ENCODE measurements at places on chromosomes 12 and 14.

- no peak for DNase-seq
Observed at GRCh38 chr14:85576218-85576617, 46.3 kb downstream of the FLRT2 start.

- DNase-seq, result peak; percentile 70
Observed at GRCh38 chr12:52215587-52216031, 17.4 kb upstream of the KRT7 start.

GRCh38 chr12:120751389-120751788, 25.8 kb downstream of the ACADS start:
- no peak for DNase-seq

DNA sequence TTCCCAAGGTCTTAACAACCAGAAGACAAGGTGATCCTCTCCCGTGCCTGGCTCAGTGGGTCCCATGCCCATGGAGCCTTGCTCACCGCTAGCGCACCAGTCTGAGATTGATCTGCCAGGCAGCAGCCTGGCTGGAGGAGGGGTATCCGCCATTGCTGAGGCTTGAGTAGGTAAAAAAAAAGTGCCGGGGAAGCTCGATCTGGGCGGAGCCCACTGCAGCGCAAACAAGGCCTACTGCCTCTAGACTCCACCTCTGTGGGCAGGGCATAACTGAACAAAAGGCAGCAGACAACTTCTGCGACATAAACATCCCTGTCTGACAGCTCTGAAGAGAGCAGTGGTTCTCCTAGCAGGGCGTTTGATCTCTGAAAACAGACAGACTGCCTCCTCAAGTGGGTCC, 104.0 kb downstream of the C14orf39 start:
- DNase-seq, result no peak

DNA sequence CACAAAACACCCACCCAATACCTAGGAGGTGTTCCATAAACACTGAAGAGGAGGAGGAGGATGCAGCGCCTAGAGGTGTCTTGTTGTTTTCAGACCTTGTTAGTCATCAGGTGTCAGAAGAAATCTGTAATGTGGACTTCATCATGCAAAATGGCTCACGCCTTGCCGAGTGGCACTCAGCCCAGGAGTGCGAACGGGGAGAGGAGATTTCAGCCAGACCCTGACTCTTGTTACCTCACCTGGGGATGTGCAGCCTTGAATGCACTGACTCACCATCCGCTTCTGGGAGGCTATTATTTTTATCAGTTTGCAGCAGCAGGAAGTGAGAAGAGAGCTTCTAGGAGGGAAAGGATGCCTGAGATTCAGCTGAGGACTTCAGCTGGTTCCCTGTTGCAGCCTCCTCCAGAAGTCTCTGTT, 48.2 kb upstream of the PLXNC1 start:
- no peak for DNase-seq

DNA sequence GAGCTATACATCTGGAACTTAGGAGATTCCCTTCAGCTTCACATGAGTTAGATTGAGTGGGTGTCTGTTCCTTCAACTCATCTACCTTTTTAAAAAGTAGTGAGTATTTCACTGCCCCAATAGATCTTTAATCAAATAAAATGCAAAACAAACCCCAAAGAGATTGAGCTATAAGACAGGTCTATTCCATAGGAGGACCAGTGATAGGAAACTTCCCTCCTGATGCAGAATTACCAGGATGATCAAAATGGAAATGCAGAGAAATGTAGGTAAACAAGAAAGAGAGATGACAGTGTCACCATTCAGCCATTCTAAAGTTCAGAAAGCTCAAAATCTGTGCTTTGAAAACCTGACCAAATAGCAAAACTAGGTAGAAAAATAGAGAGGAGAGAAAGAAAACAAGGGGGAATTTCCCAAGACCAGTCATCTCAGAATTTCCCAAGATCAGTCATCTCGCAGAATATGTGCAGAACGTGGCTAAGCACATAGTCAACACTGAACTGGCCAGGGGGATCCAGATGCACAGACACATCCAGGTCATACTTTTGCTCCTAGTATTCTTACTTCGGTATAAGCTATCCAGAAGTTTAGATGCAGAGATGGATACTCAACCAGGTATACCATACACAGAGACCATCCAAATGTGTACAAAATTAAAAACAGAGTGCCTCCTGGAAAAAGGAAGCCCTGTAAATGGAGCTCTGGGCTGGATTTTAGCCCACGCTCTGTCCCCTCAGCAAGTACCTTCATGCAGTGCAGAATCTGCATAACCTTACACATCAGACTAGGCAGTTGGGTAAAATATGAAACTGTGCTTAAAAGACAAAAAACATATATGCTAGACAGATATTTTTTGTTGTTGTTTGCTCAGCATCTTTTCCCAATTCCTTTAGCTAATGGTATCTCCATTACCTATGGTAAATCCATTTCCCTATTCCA, 27.4 kb downstream of the SLC41A2 start:
- peak; percentile 52 for DNase-seq

DNA sequence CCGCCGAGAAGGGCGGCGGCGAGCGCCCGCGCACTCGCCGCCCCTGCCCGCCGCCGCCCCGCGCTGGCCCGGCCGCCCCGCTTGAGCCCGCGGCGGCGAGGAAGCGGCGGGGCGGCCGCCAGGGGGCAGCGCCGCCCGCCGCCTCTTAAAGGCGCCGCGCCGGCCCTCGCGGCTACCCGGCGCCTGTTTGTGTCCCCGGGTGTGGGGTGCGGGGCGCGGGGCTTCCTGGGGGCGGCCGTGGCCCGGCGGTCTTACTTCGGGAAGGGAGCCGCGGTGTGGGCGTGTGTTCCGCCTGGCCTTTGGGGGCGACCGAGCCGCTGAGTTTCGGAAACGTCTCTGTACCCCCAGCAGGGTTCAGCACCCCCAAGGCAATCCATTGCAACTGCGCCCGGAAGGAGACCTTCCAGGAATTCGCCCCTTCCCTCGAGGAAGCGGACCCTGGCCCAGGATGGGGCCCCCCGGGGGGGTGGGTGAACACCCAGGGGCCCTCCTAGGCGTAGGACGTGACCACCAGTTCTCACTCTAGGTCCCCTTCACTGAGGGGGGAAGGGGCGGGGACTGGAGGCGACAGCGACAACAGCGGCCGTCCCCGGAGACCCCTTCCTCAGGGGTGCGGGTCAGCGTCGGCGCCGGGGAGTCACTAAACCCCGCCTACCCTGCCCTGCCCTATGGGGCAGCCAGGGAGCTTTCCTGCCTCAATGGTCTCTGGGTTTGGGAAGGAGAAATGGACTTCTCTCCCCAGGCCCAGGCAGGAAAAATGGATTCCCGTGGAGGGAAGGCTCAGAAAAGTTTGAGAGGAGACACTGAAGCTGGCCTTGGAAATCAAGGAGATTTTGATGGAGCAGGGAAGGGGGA, at the start of gene ITPK1:
ITPK1 (minus strand) TSS at position 105 of the 855 bp plus-strand sequence. CDS start 762 bp downstream, outside the sequence.
- DNase-seq, result no peak

DNA sequence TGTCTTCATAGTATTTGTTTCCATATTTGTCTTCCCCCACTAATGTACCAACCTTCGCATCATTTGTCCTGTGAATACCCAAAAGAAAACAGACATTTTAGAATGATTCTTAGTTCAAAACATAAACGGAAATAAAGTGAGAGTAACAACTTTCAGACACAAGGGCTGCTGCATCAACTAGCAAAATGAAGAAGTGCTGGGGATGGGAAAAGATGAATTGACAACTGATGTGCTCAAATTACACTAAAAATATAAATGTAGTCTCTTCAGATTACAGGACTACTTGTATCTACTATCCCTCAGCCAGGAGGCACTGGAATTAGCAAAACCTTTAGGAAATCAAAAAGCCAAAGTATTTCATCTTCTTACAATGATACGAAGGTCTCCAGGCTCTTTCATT, 743 bp downstream of the NDUFA12 start:
- no peak for DNase-seq

- DNase-seq, result no peak
Observed at GRCh38 chr12:3589745-3590144, 98.7 kb downstream of the PRMT8 start.

- DNase-seq, result peak; percentile 76
Observed at GRCh38 chr12:12704593-12705230, 8.7 kb upstream of the GPR19 start.

GRCh38 chr14:105481886-105482457, 4.7 kb upstream of the CRIP1 start:
- DNase-seq, result peak; percentile 96

GRCh38 chr14:80477388-80478160, 266.3 kb upstream of the DIO2 start:
- DNase-seq, result no peak

- no peak for DNase-seq
Observed at GRCh38 chr14:39768589-39768988, 336.4 kb upstream of the FBXO33 start.

All from kidney epithelial cell (primary cell).